ELF-1 (cell line): ENCODE measurements at places on chromosomes 1 and 21.

- DNase-seq: no peak
These were observed 24.0 kb downstream of the PTPRC start for GRCh38 chr1:198662821-198663220.

GRCh38 chr1:108767115-108767514, 20.6 kb downstream of the STXBP3 start:
- no peak for DNase-seq

DNA sequence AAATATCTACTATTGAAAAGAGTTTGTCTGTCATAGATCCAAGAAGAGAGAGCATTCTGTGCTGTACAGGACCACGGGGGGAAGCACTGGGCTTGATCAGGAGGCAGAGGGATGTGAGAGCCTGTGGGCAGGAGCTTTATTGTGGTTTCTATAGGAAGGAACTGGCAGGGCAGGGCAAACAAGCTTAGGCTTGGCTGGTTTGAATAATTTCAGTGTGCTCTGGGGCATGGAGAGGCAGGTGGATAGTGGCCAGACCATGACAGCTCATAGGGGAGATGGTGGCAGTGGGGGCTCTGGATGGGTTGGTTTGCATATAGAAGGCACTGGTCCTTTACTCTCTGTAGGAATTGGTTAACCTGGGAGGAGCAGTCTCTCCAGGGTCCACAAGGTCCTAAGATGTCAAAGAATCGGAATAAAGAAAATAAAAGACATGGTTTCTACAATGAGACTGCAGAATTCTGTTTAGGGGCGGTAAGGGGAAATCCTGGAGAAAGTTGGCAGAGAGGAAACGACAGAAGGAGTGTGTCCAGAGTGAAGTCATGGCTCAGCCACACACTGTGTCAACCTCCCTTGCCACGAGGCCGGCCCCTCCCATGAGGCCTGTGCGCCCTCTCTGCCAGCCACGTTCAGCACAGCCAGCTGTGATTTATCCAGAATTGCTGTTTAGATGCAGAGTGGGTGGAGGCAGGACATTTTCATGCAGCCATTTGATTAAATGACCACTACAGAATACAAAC, 81.7 kb upstream of the PGBD5 start:
- DNase-seq: peak; percentile 15

GRCh38 chr1:51945591-51945990, 44.9 kb downstream of the RAB3B start:
- no peak for DNase-seq

GRCh38 chr1:93581917-93582850, 99.5 kb downstream of the BCAR3 start:
- no peak for DNase-seq

- no peak for DNase-seq
These were observed 8.6 kb upstream of the MT1HL1 start for GRCh38 chr1:237012788-237013383.

DNA sequence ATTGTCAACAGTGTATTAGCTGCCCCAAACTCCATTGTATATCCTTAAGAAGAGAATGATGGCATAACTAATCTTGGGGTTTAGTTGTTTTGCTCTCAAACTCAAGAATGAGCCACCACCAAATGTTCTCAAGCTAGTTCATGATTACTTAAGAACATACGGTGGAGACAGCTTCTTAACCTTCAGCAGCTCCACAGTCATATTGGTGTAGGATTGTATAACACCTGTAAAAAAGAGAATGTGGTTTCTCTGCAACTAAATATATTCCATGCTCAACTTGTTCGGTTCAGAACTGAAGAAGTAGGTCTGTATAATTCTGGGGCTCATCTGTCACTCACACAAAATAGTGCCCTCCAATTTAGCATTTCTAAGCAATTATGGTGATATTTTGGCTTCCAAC, 177.9 kb upstream of the DUSP10 start:
- no peak for DNase-seq

GRCh38 chr1:67801903-67802302, 31.4 kb downstream of the GNG12 start:
- no peak for DNase-seq

GRCh38 chr1:245875581-245876261, 631.4 kb downstream of the SMYD3 start:
- no peak for DNase-seq

- DNase-seq: peak; percentile 88
These were observed at the start of gene SLC25A24 for GRCh38 chr1:108199781-108200686. Gene SLC25A24, minus strand, starts transcription at chr1:108200343. Its CDS starts 205 bp downstream, at chr1:108200138.

DNA sequence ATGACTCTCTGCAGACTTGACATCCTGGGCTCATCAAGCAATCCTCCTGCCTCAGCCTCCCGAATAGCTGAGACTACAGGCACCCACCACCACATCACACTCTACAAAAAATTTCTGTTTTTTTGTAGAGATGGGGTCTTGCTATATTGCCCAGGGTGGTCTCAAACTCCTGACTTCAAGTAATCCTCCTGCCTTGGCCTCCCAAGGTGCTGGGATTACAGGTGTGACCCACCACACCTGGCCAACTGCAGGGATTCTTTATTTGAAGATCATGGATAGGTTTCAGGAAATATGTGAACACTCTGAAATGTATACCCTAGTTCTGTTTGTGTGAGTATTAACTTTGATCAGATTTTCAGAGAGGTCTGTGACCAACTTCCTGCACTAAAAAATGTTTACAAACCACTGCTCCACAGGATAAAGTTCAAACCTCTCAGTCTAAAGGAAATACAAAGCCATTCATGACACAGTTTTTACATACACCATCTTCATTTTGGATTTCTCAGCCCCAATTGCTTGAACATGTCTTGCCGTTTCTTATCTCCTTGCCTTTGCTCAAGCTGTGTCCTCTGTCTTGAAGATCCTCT, 252.3 kb upstream of the FGGY start:
- no peak for DNase-seq

DNA sequence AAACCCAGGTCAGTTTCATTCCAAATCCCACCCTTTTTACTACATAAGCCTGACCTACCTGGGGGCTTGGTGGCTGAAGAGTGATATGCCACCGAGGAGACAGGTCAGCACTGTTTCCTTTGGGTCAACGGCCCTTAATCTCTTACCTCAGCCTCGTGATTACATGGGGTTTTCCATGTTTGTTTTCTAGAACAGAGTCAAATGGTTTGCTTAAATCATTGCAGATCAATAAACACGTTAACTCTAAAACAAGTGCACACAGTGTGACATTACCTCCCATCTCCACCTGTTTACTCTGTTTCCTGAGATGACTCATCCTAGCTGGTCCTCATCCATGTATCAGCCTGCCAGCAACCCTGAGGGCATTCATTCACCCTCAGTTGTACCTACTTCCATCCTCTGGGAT, 40.8 kb upstream of the TP53BP2 start:
- DNase-seq: peak; percentile 12

- no peak for DNase-seq
These were observed 14.6 kb upstream of the UMODL1 start for GRCh38 chr21:42056468-42056867.

DNA sequence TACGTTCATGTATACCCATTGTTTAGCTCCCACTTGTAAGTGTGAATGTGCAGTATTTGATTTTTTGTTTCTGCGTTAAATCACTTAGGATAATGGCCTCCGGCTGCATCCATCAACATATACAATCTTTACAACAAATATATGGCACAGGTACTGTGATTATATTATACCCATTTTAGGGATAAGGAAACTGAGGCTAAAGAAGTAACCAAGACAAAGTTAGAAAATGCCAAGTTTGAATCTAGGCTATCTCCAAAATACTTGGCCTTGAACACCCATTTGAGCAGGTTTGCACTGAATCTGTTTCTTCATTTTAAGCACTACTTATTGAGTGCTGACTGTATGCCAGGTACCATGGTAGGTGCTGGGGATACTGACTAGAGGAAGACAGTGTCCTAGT, 149.6 kb downstream of the PBX1 start:
- DNase-seq: no peak

- DNase-seq: no peak
These were observed 22.9 kb downstream of the S1PR1 start for GRCh38 chr1:101259744-101260148.

GRCh38 chr1:231808990-231809389, 182.4 kb downstream of the DISC1 start:
- DNase-seq: no peak

- DNase-seq: no peak
These were observed 87.7 kb downstream of the ADARB1 start for GRCh38 chr21:45162115-45162514.

DNA sequence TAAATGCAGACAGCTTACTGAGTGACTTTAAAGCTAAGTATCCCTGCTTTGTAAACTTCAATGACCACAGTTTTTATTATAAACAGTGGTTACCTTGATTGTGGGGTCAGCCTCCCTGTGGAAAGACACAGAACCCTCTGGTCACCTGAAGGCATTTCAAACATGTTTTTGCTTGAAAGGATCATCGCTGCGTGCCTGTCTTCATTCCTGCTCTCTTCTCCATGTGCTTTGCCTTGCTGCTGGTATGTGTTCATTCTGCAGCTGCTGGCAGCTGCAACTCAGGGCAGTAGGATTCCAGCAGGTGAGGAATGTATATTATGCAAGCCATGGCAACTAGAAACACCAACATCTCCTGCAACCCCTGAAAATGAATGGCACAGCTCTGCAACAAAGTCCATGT, 81.0 kb upstream of the VAV3 start:
- peak; percentile 53 for DNase-seq

DNA sequence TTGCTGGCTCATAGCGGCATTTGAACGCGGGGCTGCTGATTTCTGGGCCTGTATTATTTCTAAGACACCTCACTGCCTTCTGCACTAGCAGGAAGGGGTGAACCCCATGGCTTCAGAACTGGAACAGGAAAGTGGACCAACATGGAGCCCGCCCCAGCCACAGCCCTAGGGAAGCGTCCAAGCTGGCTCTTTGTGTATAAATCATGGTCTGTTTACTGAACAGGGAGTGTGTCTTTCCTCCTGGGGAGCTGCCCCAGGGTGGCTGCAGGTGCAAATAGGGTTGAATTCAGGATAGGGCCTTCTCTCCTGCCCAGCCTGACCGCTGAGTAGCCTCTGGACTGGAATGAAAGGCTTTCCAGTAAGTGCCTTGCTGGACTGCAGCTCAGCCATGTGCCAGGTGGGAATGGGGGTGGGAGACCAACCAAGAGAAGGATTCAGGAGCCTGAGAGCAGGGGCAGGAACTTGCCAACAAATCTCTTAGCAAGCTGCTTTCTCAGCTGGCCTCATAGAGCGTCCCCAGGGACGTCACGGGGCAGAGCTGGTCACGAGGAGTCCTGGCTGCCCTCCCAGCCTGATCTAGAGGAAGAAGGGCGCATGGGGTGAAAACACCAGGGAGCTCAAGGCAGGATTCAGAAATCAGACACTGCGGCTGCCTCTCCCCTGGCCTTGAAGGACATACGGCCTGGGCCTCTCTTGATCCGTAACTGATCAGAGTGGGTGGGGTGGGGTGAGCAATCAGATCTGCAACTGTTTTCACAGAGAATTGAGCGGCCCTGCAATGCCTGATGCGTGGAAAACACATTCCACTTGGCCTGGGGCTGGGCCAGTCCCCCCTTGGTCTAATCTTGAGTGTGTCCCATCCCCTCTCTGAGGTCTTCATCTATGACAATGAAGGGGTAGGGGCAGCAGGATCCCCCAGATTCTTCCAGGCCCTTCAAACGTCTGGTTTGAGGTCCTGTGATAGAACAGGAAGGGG, 56.5 kb upstream of the SELENON start:
- DNase-seq: no peak

GRCh38 chr1:50109647-50110075, 941 bp downstream of the ELAVL4 start:
- DNase-seq: no peak

GRCh38 chr1:50458507-50458906, 35.3 kb upstream of the DMRTA2 start:
- no peak for DNase-seq

DNA sequence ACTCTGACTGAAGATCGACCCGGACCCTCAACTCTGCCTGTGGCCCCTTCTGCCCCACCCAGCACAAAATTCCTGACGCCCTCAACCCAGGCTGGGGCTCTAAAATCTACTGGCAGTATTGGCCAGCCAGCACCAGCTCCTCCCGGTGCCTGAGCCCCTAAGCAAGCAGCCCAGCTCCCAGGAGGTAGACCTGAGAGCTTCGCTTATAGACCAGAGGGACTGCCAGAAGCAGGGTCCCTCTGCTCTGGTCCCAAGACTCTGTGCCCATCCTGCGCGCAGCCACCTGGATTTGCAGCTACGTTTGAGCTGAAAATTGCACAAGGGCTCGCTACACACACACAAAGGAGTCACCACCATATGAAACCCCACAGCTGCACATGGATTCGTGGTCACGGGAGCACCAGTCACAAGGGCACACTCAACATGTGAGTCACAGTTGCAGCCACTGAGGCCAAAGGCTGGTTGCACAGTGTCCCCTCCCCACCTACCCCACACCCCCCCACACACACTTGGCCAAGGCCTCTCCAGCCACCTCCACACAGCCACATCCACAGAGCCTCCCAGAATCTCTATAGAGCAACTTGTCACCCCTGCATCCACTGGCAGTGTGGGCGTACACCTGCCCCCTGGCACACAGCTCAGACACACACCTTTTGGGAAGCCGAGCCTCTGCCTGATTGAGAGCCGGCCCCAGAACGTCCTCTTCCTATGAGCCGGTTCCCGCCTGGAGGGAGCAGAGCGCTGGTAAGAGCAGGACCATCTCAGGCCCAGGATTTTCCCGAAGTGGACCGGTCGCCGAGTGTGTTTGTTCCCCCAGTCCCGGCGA, 1.1 kb upstream of the DMBX1 start:
- DNase-seq: no peak

DNA sequence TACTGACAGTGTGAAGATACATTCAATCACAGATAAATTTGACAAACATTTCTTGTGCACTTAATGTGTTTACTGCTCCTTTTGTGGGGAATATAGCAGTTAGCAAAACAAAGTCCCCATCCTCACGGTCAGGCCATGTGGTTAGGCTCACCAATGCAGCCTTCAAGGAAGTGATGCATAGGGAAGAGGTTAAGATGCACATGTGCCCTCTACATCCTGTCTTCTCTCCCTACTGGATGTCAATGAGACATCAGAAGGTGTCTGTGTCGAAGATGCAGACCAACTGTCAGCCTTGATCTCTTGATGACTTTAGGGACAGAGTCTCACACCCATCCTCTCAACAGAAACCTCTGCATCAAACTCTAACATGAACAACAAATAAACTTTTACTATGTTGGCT, 78.7 kb downstream of the FH start:
- DNase-seq: no peak

- peak; percentile 76 for DNase-seq
These were observed at the start of gene IL19 for GRCh38 chr1:206770531-206771337. Gene IL19, plus strand, starts transcription at chr1:206770773. Its CDS starts 65,890 bp downstream, at chr1:206836663.

DNA sequence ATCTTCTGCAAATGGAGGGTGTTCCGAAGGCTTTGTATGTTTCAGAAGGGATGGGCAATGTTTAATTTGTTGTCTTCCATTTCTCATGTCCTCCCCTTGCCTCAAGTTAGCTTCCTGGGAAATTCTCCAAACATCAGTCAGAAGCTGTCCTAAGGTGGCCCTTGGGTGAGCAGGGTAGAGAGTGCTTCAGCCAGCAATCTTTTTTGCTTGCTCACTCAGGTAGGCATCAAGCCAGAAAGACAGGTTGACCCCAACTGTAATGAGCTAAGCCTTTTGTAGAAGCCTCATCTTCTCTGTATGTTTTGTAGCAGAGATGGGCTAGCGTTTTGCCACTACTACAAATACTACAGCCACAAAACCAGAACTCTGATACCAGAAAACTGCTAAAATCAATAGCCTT, 321.5 kb upstream of the FAM78B start:
- no peak for DNase-seq
